Globus pallidus (tissue), 1 donor: ENCODE measurements at places on chromosomes 7 and 10.

- peak; percentile 14 for DNase-seq
Measured at GRCh38 chr10:119595134-119595675, 1.6 kb downstream of the TIAL1 start.

- no peak for DNase-seq
Measured at GRCh38 chr10:26621889-26622711, 75.4 kb upstream of the PDSS1 start.

- DNase-seq, result no peak
Measured at GRCh38 chr7:156935250-156935649, 14.3 kb upstream of the NOM1 start.

GRCh38 chr10:125399289-125399688, 238.9 kb upstream of the CTBP2 start:
- DNase-seq, result no peak

DNA sequence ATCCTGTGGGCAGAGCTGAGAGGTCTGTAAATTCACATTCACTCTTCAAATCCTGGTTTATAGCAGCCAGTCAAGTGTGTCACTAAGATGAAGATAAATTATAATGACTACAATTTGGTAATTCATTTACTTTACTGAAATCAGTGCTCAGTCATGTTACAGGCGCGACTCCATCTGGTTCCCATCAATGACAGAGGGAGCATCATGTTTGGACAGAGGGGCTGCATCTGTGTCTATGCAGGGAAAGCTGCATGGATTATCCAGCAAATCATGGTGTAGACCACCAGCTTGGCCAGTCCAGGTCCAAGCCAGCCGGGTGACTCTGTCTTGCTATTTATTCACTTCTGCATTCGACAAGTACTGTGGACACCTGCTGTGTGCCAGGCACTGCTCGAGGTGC, 214.1 kb upstream of the ZNF32 start:
- DNase-seq, result no peak

DNA sequence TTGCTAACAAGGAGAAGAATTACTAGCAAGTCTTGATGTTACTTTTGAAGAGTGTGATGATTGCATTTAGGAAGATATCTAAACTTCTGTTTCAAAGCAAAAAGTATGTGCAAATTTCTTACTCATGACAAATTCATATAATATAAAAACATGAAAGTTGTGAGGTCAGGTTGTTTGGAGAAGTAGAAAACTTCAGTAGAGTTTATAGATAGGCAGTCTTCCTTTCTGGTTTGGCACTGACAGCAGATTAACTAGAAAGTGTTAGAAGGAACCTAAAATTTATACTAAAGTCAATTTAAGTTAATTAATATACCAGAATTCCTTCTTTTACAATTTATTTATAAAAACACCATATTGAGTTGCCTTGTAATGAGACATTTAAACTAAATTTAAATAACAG, 16.9 kb downstream of the PTEN start:
- DNase-seq, result no peak

DNA sequence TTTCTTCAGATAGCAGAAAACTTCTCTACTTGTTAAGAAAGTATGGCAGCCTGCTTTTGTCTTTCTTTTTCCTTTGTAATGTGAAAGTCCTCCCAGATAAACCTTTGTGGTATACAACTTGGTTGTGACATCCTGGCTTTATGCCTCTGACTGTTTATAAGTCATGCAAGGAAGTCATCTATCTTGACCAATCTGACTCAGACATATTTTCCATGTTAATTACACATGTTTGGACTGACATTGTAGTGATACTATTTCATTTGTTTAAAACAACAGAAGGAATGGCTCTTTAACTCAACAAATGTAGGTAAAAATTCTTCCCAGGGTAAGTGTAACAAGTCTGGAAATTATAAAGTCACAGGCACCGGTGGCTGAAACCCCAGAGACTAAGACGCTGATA, 341.6 kb upstream of the MEOX2 start:
- no peak for DNase-seq

DNA sequence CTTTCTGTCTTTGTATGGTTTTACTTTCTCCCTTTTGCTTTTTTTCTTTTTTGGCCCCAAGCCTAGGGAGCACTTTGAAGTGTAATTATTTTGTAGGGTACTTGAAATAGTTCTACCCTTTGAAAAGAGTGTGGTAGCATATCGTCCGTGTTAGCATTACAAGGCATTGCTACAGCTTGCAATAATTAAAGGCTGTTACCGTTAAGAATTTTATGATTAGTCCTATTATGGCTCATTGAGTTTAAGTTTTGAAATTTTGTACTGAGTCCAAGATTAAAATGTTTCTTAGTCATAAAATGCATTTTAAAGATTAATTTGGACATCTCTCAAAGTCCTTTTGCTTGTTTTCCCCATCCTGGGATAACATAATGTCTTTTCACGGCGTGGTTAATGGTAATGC, 490.0 kb upstream of the LRRN3 start:
- no peak for DNase-seq

DNA sequence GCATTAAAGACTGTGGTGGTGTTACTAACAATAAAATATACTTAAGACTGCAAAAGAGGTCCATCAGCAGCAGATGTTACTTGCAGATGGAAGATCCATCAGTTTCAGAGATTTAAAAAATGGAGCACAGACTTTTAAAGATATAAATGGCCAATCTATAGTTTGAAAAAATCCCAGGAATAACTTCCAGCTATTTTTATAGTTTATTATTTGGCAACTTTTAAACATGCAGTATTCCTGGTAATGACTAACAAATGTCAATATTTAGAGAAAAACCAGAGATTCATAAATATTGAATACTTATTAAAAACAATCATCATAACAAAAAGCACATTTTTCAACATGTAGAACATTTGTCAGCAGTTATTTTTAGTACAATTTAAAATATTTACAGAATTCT, 30.7 kb downstream of the RTKN2 start:
- DNase-seq, result no peak
